ENCODE measurements at places on chromosomes 1 and 21.

GRCh38 chr1:219433001-219433400 lies 179.9 kb downstream of the ZC3H11B start:
- no peak for DNase-seq

DNA sequence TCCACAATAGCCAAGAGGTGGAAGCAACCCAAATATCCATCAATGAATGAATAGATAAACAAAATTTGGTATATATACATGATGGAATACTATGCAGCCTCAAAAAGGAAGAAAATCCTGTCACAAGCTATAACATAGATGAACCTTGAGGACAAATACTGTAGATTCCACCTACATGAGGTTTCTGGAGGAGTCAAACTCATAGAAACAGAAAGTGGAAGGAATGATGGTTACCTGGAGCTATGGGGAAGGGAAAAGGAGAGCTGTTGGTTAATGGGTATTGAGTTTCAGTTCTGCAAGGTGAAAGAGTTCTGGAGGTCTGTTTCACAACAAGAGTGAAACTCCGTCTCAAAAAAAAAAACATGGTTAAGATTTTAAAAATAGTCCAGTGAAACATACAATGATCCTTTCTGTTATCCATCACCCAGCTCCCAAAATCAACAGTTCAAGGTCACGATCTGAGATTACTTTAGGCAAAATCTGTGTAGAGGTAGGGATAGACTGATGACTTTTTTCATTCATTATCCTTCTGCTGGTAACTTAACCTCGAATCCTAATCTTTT lies 80.8 kb upstream of the HNRNPU start:
- DNase-seq: no peak

GRCh38 chr1:229427572-229427971 lies 6.3 kb downstream of the ACTA1 start:
- no peak for DNase-seq

DNA sequence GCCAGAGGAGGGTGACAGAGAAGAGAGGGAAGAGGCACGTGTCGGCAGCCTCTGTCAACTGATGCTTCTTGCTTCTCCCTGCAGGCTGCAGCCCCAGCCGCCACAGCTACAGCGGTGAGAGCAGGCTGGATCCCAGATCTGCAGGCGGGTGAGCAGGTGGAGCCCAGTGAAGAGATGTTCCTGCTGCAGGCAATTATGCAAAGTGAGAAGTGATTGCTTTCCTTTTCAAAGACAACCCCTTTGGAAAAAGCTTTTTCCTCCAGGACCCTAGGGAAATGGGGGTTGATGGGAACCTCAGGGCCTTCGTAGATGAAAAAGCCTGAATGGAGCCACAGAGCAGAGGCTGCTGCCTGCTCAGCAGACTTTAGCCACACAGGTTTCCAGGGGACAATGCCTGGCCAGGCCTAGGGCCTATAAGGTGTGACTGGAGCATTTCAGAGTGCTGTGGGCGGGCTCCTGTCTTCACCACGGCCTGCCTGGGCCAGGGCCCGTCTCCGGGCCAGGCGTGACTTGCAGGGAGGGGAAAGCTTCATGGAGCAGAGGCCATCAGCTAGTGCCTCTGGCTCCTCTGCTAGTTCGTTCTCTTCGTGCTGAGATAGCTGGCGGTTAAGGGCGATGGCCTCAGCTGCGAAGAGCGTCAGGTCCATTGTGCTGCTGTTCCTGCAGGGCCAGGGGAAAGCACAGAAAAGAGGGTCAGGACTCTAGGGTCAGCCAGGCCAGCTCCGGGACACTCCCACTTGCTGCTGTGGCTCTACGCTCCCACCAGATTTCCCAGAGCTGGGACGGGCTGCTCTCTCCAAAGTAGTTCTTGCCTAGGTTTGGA lies 6.9 kb upstream of the KNCN start:
- DNase-seq: peak; percentile 59

DNA sequence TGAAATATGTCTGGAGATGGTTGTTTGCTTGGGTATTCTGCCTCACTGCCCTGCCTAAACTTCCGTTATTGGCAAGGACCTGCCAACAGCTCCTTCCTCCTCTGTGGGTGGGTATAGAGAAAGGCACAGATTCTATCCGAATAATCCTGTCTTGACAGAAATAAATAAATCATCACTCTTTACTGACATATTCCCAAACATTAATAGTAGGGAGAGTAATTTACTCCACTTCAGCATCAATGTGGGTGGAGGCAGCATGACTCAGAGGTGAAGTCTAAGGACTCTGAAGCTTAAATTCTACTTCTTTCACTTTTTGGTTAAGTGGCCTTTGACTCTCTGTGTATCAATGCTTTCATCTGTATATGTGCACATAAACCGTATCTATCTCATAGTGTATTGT lies 2.9 kb downstream of the CD84 start:
- no peak for DNase-seq

DNA sequence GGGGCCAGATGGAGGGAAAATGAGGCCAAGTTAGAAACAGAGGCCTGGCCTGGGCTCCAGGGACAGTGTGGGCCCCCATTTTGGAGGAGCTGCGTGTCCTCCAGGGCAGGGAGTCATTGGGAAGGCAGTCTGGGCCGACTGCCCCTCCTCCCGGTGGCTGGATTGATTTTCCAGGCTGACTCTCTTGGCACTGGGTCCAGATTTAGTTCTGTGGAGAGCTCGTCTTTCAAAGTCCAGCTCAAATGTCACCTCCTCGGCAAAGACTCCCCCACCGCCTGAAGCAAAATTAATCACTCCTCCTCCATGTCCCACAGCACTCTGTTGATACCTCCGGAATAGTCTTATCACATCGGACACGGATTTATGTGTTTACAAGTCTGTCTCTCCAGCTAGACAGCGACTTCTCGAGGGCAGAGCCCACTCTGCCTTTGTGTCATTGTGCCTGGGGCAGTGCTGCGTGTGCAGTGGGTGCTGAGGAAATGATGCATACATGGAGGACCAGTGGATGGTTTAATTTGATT lies 175.1 kb downstream of the CAMTA1 start:
- no peak for DNase-seq

DNA sequence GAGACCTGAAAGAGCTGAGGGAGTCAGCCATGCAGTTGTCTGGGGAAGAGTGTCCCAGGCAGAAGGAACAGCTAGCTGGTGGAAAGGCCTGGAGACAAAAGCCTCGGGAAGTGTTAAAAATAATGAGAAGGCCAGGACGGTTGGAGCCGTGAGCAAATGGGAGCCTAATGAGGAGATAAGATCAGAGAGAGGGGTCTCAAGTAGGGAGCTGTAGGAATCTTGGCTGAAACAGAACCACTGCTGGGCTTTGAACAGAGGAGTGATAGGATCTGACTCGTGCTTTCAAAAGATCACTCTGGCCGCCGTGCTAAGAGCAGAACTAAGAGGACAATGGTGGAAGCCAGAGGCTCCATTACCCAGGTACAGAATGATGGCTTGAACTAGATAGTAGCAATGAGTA lies 1.9 kb upstream of the FOXJ3 start:
- DNase-seq: no peak

- DNase-seq: no peak
Observed at GRCh38 chr21:37744551-37744950, 171.7 kb downstream of the KCNJ6 start.

- DNase-seq: no peak
Observed at GRCh38 chr1:22958556-22958955, 14.1 kb downstream of the LACTBL1 start.

GRCh38 chr1:167115655-167116054 lies 21.8 kb downstream of the STYXL2 start:
- no peak for DNase-seq

GRCh38 chr21:42107881-42108553 lies 36.9 kb downstream of the UMODL1 start:
- peak; percentile 83 for DNase-seq

GRCh38 chr1:186967656-186968394 lies 139.1 kb downstream of the PLA2G4A start:
- DNase-seq: no peak

DNA sequence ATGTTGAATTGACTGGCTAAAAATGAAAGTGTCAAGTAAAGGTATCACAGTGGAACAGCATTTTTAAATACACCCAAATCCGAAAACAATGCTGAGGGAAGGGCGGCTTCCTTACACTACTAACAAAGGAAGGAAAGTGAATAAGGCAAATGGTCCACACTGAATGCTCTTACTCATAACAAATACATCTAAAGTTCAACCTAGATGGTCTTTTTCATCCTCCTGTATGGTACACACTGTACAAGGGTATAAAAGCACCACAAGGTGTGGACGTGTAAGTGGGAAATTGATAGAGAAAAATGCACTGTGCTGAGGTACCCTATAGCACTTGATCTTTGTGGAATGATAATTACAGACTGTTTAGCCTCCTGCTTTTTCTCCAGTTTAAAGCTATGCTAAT lies 7.1 kb upstream of the PALMD start:
- DNase-seq: no peak

DNA sequence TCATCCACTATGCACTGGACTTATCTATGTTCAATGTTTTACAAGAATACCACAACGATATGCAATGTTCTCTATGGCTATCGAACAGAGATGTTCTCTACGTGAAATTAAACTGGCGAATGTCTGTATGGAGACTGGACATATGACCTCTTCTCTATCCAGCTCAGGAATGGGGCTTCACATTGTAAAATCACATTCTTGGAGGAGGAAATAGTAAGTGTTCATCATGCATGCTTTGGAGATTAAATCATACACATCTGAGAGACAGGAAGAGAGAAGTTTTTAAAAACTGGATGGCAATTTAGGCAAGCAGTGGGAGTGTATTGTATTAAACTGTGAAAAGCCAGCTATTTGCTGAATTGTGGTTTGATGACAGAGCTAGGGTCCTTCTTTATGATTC lies 47.9 kb upstream of the RGL1 start:
- no peak for DNase-seq

- no peak for DNase-seq
Observed at GRCh38 chr1:212949771-212950170, 570 bp upstream of the VASH2 start.

- DNase-seq: no peak
Observed at GRCh38 chr1:14662116-14662515, 63.6 kb downstream of the KAZN start.

DNA sequence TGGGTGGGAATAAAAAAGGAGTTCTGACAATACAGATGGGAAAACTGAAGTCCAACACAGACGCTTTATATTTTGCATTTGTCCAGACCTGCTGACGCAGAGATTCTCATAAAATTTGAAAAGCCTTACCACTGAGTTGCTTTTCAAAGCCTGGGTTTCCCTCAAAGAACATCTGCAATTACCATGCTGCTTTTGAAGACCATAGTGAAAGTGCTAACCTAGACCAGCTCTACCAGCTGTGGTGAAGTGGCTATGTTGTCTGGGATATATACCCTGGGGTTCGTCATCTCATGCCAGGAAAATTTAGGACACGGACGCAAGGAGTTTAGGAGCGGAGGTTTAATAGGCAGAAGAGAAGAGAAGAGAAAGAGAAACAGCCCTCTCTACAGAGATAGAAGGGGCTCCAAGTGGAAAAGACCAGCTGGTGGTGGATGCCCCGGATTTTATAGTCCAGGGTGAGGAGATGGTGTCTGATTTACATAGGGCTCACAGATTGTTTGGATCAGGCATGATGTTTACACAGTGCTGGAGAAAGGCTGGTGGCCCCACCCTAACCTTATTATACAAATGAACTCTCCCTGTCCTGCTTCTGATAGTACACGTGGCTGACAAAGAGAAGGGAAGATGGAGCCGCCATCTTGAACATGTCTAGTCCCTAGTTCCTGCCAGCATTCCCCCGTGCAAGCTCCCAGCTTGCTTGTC lies 73.8 kb downstream of the AK4 start:
- DNase-seq: no peak

DNA sequence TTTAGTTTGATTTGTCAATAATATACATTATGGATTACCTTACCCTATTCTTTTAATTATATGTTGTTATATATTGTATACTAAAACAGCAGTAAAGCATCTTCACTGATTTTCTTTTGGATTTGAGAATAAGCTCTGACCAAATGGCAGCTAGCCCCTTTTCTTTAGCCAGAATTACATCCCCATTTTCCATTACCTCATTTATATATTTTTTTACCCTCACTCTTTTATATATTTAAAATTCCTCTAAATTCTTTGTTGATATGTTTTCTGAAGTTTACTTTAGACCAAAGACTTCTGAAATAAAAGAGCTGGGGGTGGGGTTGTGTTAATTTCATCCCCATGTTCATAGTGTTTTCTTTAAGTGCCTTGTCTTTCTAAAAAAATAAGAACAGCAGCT lies 24.6 kb downstream of the ANGPTL1 start:
- no peak for DNase-seq

GRCh38 chr1:98078596-98078995 lies 157.8 kb upstream of the DPYD start:
- no peak for DNase-seq

- no peak for DNase-seq
Observed at GRCh38 chr1:151970626-151971025, 23.0 kb downstream of the S100A10 start.

DNA sequence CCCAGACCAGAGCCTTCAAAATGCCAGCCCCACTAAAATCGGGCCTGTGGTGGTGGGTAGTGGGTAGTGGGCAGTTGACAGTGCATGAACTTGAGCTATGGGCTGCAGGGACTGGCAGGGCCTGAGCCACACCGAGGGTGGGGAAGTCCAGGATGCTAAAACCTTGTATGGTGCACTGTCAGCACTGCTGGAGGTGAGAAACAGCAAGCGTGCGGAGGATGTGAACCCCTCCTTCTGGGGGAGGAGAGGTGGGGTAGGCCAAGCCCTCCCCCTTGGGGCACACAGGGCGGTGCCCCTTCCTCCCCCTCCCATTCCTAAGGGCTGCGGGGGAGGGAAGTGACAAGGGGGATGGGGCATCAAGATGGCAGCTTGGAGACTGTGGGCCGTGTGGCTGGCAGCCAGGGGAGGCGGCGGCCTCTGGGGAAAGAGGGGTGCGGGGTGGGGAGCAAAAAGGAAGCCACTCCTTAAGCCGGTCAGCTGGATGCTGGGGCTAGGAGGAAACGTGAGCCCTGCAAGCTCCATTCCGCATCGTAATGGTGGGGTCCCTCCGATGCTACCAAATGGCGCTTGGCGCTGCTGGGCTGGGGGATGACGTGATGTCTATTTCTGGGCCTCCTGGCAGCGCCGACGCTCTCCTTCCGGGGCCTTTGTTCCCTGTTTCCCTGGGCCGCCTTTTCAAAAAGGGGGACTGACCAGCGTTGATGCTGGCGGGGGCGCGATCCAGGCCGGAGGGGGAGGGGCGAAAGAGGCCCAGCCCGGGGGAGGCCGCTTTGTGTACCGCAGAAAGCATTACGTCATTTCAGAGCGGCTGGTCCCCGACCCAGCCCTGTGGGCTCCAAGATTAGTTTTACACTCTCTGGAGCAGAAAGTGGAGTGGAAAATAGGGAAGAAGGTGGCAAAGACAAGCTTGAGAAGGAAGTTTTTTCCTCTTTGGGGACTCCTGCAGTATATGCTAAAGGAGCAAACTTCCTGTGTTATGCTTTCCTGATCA lies 809 bp downstream of the SYT11 start:
- peak; percentile 86 for DNase-seq

GRCh38 chr1:214123061-214123784 lies 135.4 kb downstream of the PROX1 start:
- DNase-seq: peak; percentile 81

DNA sequence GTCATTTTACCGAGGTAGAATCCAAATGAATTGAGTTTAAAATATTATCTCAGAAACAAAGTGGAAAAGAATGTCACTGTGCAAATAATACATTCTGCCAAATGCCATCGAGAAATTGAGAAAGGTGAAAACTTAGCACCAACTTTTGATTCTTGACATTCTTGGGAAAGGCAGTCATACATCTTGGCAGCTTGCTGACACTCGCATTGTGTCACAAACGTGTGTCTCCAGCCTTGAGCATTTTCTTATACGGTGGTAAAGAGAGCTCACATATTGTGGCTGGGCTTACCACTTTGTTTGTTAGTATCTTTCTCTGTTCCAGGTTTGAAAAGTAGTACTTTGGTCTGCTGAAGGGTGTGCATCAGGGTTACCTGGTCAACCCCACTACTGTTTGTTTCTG lies 1456.1 kb downstream of the BRINP3 start:
- DNase-seq: no peak
